ENCODE measurements at places on chromosomes 6 and 20. TPM values are rescaled to one million over a fixed set of nuclear protein-coding genes. Genes with fewer than 3 reads are reported as not detected.

DNMT3B gene
- total RNA-seq, result 0.37 TPM

SLC35F1 gene
- 2.7 TPM for total RNA-seq

PACRG gene
- 1.3 TPM for total RNA-seq

FGD2 gene
- total RNA-seq, result 60.2 TPM

WFDC5 gene
- total RNA-seq, result not detected

KCNG1 gene
- 1.2 TPM for total RNA-seq

ISM1 gene
- total RNA-seq, result 4.2 TPM

HECA gene
- total RNA-seq, result 59.4 TPM

TRIM10 gene
- 0.09 TPM for total RNA-seq

TFAP2D gene
- not detected for total RNA-seq

PCSK2 gene
- not detected for total RNA-seq

FHL5 gene
- total RNA-seq, result 25.9 TPM

BTN1A1 gene
- total RNA-seq, result not detected

CD93 gene
- 104 TPM for total RNA-seq

ZC2HC1B gene
- not detected for total RNA-seq

SCGN gene
- 2.4 TPM for total RNA-seq

TFAP2A gene
- not detected for total RNA-seq

SRSF12 gene
- total RNA-seq, result not detected

TMEM74B gene
- total RNA-seq, result not detected

FAM83C gene
- total RNA-seq, result 0.09 TPM

HSD17B8 gene
- 8.4 TPM for total RNA-seq

CDH22 gene
- total RNA-seq, result 0.24 TPM

NEU1 gene
- total RNA-seq, result 58.0 TPM

E2F1 gene
- total RNA-seq, result 1.2 TPM

CEP85L gene
- 14.2 TPM for total RNA-seq

FYN gene
- total RNA-seq, result 281 TPM

TREML2 gene
- 0.19 TPM for total RNA-seq

ARMH2 gene
- not detected for total RNA-seq

OSTM1 gene
- 45.6 TPM for total RNA-seq

LY6G6C gene
- 0.74 TPM for total RNA-seq

KHDC1 gene
- 0.88 TPM for total RNA-seq

RPN2 gene
- 105 TPM for total RNA-seq

HLA-DQB2 gene
- 2.6 TPM for total RNA-seq

LY86 gene
- total RNA-seq, result 2.7 TPM

MMP24 gene
- 6.4 TPM for total RNA-seq

SLC22A1 gene
- total RNA-seq, result 1.3 TPM

ANGPT4 gene
- total RNA-seq, result 27.6 TPM

DEFB124 gene
- total RNA-seq, result 2.7 TPM

BTNL2 gene
- total RNA-seq, result not detected

REM1 gene
- 12.3 TPM for total RNA-seq

BPIFB2 gene
- not detected for total RNA-seq

CGA gene
- total RNA-seq, result not detected

SIM1 gene
- 0.32 TPM for total RNA-seq

NTSR1 gene
- total RNA-seq, result not detected

ALDH8A1 gene
- total RNA-seq, result 1.5 TPM

HUS1B gene
- not detected for total RNA-seq

PTPN1 gene
- total RNA-seq, result 107 TPM

GLP1R gene
- total RNA-seq, result not detected

MACROD2 gene
- total RNA-seq, result 7.0 TPM

MAS1 gene
- under 0.01 TPM for total RNA-seq

PIM1 gene
- total RNA-seq, result 37.5 TPM

SGK1 gene
- 409 TPM for total RNA-seq

WFDC6 gene
- not detected for total RNA-seq

PPP1R14C gene
- not detected for total RNA-seq

SYNJ2 gene
- 6.1 TPM for total RNA-seq

FLRT3 gene
- 11.9 TPM for total RNA-seq
